Fibroblast of skin of right biceps (primary cell): ENCODE measurements at places on chromosomes 13 and 19.

DNA sequence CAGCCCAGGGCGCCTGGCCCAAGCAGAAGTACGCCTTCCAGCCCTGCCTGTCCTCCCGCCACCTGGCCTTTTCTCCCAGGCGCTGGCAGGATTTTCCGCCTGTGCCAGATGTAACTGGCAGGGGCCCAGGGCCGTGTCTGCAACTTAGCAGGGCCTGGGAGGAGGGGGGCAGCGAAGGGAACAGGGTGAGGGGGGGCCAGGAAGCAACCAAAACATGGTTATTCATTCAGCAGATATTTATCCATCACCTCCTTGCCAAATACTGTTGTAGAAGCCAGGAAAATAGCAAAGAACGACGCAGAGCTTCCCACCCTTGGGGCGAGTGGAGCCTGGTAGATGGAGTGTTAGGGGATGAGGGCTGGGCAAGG lies 5.6 kb downstream of the TLE6 start:
- DNase-seq, result peak; percentile 94

GRCh38 chr13:99956473-99957349 lies 14.9 kb downstream of the ZIC5 start:
- DNase-seq, result no peak

DNA sequence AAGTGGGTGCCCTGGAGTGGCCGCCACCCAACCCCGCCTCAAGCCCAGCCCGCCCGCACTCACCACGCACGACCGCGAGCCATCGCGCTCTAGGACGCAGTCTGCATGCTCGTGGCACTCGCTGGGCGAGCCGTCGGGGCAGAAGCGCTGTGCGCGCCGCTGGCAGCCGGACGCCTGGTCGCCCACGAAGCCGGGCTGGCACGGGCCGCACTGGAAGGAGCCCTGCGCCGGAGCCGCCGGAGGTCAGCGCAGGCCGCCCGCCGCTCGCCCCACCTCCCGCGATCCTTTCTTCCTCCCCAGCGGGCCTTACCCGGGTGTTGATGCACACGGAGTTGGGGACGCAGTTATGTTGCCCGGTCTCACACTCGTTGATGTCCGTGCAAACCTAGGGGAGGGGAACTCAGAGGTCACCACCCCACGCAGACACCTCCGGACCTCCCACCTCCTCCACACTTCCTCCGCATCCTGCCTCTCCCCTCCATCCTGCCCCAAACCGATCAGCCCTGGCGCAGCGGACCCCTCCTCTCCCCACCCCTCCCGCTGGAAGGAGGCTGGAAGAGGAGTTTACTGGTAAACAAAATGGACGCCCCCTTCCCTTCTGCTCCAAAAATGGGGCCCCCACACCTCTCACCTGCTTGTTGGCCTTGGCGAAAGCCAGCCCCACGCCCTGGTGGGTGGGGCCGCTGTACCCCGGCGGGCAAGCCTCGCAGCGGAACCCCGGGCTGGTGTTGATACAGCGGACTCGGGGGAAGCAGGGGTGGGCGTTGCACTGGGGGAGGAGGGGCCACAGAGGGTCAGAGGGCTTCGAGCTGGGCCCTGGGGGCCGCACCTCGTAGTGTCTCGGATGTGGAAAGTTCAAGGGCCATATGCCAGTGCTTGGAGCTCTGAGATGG lies 2.3 kb downstream of the COMP start:
- no peak for DNase-seq

DNA sequence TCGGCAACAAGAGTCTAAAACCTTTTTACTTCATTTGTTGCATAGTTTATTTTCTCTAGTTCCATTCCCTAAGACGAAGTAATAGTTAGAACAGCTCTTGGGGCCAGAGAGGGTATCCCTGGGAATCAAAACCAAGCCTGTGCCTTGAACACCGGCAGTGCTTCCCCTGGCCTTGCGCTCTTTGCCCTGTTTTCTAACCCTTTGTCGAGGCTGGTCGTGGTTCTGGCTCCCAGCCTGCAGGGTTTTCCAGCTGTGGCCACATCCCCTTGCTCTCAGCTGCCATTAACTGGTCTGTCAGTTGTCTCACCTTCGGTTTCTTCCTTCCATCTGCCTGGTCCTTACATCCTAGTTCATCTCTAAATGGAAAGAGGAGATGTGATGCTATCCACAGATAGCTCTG lies 61.0 kb downstream of the HSPH1 start:
- no peak for DNase-seq

GRCh38 chr19:3057275-3057714 lies 5.0 kb downstream of the TLE5 start:
- no peak for DNase-seq

DNA sequence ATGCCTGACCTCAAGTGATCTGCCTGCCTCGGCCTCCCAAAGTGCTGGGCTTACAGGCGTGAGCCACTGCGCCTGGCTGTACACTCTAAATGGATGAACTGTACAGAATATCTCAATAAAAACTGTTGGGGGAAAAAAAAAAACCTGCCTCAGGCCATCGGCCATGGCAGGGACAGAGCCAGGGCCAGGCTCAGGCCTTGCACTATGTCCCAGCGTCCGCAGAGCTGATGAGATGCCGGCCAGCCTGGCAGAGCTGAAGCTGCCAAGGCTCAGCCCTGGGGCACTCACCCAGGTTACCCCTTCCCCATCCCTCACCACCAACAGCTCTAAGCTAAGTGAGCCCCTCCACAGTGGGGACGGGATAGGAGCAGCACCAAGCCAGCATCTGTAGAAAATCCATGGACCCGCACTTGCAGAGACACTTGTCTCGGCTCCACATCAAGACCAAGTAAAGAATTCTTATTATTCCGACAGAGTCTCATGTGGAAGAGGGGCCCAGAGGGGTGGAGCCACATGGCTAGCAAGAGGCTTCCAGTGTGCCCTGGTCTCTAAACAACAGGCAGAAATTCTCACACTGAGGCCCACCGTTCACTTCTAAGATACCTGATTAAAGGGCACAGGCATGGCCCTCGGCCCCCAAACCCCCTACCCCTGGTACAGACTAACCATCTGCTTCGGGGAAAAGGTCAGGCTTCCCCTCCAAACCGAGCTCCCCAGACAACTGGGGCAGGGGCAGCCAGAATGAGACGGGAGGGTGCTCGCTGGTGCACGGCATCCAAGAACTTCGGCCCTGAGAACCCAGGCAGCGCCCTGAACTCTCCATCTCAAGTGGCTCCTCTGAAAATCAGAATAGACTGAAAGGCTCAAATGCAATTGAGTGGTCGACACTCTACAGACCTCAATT lies 5.8 kb downstream of the PPP6R1 start:
- no peak for DNase-seq

GRCh38 chr19:18594096-18594823 lies 5.7 kb downstream of the REX1BD start:
- DNase-seq, result peak; percentile 72

- peak; percentile 95 for DNase-seq
These were observed 11.6 kb upstream of the OR1M1 start for GRCh38 chr19:9075064-9075949.

GRCh38 chr13:40197049-40197448 lies 469.4 kb downstream of the FOXO1 start:
- no peak for DNase-seq

DNA sequence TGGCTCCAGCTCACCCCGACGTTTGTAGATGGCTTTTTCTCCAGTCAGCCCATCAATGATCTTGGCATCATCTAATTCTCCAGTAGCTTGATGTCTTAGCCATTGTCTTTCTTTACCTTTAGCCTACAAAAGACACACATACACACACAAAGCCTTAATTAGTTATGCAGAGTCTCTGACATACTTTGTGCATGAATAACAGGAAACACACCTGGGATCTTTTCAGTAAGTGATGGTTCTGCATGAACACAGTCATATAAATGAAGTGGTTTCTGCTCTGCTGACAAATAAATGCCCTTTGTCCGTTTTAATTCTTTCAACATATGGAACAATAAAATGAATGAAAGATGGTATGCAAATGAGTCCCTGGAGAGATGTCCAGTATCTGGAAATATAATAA lies 133.3 kb downstream of the RGCC start:
- DNase-seq, result peak; percentile 16

DNA sequence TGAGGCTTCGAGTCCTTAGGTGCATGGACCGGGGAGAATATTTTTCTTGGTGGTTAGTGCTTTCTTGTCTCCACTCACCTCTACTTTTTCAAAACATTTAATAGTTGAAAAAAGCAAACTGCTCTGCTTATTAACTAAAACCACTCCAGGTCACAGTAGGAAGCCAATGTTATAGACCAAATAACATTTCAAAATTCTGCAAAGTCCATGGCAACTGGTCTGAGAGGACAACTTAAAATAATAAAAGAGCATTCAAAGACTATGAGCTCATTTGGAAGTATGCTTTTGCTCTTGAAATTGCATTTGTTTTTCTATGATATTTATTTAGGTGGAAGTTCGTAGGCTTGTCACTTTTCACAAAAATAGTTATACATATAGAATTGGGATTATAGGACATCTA lies 483.0 kb downstream of the DCT start:
- no peak for DNase-seq

GRCh38 chr19:39582442-39582841 lies 19.9 kb upstream of the LGALS13 start:
- no peak for DNase-seq

- no peak for DNase-seq
These were observed 364.5 kb downstream of the DNAJC15 start for GRCh38 chr13:43387880-43388279.

DNA sequence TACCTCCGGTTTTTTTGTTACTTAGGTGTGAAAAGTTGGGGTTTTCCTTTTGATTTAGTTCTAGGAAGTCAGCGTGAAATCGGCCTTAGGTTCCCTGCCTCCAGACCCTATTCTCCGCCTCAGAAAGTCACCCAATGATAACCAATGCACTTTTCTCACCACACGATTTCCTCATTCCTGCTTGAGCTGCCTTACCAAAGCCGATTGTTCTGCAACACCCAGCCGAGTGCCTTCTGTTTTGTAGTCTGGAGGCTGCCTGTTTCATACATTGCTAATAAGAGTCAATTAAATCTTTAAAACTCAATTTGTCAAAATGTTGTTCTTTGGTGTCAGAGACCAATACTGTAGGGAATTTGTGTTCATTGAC lies 39.7 kb downstream of the GJA3 start:
- DNase-seq, result no peak

DNA sequence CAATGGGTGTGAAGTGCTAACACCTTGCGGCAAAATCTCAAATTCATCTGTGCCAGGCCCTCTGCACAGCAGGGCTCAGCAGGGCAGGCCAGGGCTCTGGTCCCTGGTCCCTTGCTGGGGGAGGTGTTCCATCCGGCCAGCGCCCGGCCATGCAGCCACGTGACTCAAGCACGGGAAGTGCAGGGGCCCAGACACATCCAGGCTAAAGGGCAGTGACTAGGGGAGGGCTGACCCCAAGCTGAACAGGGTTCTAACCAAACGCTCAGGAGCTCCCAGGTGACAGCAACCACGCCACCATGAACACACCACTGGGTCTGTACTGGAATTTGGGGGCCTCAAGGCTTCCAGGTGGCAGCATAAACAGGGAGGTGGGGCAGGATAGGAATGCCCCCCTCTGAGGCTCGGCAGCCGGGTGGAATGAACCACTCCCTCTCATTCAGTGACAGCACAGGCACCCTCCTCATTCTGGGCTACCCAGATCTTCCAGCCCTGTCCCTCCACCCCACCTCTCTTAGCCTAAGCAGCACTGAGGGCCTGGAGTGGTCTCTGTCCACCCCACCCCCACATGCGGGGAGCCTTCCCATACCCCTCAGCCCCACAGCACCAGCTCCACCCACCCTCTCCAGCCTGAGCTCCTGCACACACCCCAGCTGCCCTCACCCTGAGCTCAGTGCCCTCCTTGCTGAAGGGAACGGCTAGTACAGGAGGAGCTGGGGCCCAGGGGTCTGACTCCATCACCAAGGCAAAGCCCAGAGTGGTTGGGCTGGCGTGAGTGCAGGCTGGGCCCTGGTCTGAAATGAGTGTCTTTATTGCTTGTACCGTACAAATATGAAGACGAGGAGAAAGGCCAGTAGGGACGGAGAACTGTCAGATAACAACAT lies 5.3 kb upstream of the CCNP start:
- DNase-seq, result no peak
